ENCODE measurements at places on chromosomes 1 and 21.

GRCh38 chr1:234213658-234214128 lies 159.6 kb upstream of the COA6 start:
- no peak for DNase-seq

GRCh38 chr21:44708213-44708865 lies 3.0 kb downstream of the TSPEAR start:
- DNase-seq: no peak

- peak; percentile 34 for DNase-seq
Measured at GRCh38 chr1:226738421-226738994, 574 bp downstream of the ITPKB start.

- no peak for DNase-seq
Measured at GRCh38 chr21:35063428-35064172, 14.5 kb upstream of the RUNX1 start.

- DNase-seq: no peak
Measured at GRCh38 chr1:220791956-220792355, 5.2 kb downstream of the MTARC1 start.

- no peak for DNase-seq
Measured at GRCh38 chr1:242059976-242060375, 61.1 kb upstream of the MAP1LC3C start.

DNA sequence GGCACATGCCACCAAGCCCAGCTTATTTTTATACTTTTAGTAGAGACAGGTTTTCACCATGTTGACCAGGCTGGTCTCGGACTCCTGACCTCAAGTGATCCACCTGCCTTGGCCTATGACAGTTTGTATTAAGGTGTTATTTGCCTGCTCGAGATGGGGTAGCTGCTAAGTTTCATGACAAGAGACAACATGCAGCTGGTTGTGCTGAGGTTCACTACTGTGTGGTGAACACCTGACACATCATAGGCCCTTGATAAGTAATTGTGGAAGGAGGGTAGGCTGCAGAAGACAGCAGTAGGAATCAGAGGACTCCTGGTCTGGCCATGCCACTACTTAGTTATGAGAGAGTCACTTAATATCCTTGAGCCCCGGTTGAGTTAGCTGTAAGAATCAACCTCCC lies 46.2 kb downstream of the PLPP3 start:
- DNase-seq: no peak

- peak; percentile 97 for DNase-seq
Measured at GRCh38 chr21:43209575-43210453, 41.0 kb downstream of the CRYAA start.

DNA sequence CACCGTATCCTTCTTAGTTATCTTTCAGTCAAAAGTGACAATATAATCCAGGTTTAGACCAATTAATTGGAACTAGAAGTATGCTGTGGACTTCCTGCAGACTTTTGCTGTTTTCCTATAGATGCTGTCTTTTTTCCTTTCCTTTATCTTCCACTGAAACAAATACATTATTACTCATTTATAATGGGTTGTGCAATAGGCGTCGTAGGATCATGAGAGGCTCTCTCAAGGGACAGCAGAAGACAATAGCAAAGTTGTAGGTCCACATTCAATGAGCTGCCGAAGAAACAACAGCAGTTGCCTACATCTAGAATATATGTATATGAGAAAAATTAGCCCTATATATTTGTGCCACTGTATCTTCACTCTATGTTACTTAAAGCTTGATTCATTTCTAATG lies 371.6 kb downstream of the AMY1C start:
- no peak for DNase-seq

- no peak for DNase-seq
Measured at GRCh38 chr21:39663066-39663465, 50.3 kb downstream of the B3GALT5 start.

- no peak for DNase-seq
Measured at GRCh38 chr1:228889289-228889688, 154.0 kb downstream of the RHOU start.

- no peak for DNase-seq
Measured at GRCh38 chr1:40895601-40896000, 33.4 kb upstream of the CITED4 start.

GRCh38 chr21:36381841-36382589 lies 3.2 kb upstream of the CHAF1B start:
- no peak for DNase-seq

- no peak for DNase-seq
Measured at GRCh38 chr1:67716800-67717199, 31.8 kb downstream of the GADD45A start.

- DNase-seq: no peak
Measured at GRCh38 chr1:20430355-20431175, 55.4 kb downstream of the CAMK2N1 start.

DNA sequence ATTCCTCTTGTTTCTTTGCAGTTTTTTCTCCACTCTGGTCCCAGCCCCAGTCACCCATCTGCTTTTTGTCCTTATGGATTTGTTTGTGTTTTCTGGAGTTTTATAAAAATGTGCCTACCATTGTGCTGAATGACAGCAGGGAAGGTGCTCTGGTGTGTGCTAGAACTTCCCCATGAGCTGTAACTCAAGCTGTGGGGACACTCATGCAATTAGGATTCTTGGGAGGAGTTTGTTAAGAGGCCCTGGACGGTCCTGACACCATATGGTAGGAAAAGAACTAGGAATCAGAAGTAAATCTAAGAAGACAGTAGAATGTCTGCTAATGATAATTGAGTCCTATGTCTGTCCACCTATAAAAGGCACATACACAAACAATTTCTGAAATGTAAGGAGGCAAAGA lies 27.4 kb downstream of the URB2 start:
- DNase-seq: no peak

DNA sequence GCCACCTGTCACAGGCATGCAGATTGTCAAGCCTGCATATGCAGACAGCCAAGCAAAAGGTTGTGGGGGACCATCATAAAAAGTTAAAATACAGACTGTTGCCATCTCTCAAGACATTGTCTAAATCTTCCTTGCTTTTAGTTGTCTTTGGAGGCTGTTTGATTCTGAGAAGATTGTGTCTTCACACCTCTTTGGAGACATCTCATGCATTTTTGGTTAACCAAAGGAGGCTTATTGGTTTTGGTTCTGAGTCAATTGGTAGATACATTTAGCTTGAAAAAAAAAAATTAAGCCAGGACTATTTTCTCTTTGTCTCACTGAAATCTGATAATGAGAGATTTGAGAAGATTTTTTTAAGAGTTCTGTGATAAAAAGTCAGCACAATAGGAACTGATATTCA lies 217.6 kb downstream of the LYPLAL1 start:
- DNase-seq: no peak

- DNase-seq: no peak
Measured at GRCh38 chr1:187744665-187745064, 915.9 kb downstream of the PLA2G4A start.

GRCh38 chr1:85463731-85464496 lies 1.0 kb downstream of the DDAH1 start:
- no peak for DNase-seq

DNA sequence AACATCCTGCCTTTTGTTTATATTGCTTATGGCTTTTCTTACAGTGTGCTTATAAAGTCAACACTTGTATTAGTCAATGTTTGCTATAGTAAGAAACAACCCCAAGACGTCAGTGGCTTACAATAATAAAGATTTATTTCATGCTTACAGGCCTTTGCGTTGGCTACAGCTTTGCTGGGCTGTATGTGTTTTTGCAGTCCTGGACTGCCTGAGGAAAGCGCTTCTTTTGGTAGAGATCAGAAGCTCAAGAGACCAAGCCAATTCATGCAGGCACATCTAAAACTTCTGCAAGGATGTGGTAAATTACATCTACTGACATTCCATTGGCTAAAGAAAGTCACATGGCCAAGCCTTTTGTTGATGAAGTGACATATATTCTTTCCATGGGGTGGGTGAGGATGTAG lies 17.5 kb upstream of the PRKAA2 start:
- DNase-seq: no peak

GRCh38 chr1:240008298-240008697 lies 83.4 kb upstream of the FMN2 start:
- DNase-seq: no peak

DNA sequence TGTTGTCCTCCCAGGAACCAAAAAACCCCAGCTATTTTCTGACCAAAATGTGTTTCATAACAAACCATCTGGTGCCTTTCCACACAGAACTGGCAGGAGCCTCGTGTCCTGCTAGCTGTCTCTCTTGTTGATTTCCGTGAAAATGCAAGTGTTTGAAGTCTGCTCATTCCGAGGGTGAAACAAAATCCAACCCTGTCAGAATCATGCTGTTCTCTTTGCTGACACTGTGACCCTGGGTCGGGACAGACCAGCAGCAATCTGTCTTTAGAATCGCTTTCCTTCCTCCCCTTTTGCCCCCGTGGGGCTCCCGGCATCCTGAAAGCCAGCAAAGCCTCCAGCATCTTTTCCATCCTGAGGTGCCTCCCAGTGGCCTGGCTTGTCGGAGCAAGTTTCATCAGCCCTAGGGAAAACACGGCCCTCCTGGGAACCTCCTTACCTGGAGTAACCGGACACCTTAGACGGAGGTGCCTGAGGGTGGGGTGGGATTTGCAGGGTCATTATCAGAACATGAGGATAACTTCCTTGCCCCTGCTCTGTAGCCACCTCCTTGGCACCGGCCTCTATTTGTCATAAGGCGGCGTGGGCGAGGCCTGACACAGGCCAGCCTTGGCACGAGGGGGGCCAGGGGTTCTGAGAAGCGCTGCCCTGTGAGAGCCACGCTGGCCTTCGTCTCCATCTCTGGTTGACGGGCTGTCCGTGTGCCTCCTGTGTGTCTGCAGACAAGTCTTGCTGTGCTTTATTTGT lies 24.9 kb downstream of the LDLRAP1 start:
- DNase-seq: peak; percentile 37

DNA sequence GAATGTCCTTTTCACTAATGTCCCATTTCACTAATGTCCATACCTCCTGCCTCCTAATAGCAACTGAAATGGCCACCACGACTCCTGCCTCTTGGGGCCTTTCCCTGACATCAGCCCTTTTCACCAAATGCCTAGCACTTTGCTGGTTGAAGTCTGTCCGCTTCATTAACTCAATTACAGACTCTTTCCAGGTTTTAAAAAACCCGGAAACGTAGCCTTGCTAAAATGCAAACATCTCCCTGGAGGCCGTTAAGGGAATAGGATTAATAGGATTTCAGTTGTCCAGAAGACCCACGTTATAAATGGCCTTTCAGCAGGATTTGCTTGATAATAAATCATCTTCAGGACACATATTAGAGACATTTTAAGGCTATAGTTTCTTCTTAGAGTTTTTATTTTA lies 25.7 kb upstream of the ERO1B start:
- no peak for DNase-seq

DNA sequence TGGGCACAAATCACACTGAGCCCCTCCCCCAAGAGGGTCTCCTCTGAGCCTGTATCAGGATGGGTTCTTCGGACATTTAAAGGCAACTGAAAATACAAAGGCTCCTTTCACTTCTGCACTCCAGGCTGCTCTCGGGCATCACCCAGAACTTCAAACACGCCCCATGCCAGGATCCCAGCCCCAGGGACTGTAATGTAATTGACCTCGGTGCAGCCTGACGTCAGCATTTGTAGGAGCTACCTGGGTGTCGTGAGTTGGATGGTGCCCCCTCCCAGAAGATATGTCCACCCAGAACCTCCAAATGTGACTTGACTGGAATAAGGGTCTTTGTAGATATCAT lies 95.2 kb downstream of the PSMG1 start:
- no peak for DNase-seq

DNA sequence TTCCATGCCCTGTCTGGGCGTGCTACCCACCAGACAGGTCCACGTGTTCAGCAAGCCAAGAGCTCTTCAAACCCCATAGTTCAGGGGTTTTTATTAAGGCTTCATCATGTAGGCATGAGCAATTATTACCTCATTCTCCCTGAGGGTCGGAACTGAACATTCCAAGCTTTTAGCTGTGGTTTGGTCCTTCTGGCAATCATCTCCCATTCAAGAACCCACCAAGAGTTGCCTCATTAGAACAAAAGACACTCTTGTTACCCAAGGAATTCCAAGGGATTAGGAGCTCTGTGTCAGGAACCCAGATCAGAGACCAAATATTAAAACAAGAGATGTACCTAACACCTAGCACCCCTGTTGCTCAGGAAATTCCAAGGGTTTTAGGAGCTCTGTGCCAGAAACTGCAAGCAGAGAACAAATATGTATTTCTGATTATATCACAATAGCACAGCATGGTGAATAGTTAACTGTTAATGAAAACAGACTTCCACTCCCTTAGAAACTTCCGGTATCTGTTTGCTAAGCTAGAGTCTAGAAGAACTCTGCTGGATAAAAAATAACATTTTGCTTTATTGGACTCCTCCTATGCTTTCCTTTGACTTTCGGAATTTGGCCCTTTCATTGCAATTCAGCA lies 201.2 kb upstream of the L1TD1 start:
- DNase-seq: no peak

GRCh38 chr1:88892357-88892877 lies 1.1 kb upstream of the GTF2B start:
- no peak for DNase-seq

GRCh38 chr1:20729990-20730689 lies 2.4 kb downstream of the SH2D5 start:
- no peak for DNase-seq

- no peak for DNase-seq
Measured at GRCh38 chr1:196557797-196558196, 50.4 kb downstream of the KCNT2 start.

DNA sequence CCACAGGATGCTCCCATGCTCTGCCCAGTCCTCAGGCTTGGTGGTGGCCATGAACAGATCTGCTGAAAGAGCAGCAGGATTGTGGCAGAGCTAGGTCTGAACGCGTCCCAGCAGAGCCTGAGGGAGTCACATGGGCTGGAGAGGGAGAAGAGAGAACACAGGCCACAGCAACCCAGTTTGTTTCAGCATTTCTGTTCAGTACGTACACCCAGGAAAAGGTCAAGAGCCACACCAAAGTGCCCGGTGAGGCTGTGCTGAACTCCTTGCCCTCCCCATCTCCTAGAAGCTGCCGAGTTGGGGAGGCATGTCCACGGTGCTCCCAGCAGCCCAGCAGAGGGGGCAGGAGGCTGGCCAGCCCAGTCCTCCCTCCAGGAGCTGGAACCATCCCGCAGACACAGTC lies 5.5 kb downstream of the PKP1 start:
- DNase-seq: no peak

Measured in H54 (cell line).